HT-29 (cell line): ENCODE measurements at places on chromosomes 4 and X.

DNA sequence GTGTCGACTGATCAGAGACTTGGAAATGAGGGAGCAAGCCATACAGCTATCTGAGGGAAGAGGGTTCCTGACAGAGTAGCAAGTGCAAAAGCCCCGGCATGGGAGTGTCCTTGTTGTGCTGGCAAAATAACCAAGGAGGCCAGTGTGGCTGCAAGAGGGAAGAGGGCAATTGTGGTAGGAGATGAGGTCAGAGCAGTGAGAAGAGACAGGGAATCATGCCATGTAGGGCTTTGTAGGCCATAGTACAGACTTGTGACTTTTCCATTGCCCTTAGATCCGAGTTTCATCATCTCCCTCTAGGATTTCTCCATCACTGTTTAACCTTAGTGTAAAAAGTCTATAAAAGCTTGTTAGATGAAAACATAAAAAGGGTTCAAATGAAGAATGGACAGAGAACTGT, 76.2 kb downstream of the DOCK11 start:
- no peak for DNase-seq

DNA sequence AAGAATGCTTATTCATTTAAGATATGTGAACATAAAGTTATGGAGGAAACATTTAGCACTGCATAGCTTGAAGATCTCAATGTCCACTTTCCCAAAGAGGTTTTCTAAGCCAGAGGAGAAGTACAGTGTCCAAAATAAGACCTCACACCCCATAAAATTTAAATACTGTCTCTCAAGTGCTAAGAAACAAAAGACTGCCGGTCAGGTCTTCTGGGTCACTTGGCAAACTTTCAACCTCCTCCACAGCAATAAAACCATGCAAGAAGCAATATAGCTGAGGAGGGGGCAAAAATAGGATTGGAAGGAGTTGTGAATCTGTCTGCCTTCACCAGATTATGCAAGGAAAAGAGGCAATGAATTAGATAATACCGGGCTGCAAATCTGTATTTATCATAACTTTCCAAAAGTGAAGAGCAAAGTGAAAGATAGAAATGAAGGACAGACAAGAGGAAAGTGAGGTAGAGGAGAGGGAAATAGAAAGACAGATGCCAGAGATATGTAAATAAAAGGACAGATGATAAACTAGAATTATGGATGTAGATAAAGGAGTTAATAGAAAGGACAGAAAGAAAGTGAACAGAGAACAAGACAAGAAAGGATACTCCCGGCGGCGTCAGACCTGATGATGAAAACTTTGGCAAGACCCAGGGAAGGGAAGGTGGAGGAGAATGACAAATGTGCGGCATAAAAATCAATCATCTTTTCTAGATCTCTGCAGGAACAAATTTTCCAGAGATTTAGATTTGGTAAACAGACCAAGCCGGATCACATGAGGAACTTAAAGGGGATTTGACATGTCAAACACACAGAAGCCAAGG, 152.7 kb upstream of the FAM241A start:
- no peak for DNase-seq

DNA sequence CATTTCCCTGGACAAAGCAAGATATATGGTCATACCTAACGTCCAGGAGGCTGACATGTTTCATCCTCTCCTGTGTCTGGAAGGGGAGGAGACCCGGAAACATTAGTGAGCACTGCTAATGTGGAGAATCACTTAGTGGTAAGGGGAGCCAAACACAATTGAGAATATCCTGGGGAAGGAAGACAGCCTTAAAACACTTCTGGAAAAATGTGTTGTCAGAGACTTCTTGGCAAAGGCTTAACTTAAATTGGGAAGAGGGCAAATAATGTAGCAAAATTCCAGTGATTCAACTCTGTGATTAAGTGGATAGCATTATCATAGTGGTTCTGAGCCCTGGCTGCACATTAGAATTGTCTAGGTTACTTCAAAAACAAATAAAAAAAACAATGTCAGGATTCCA, 39.5 kb downstream of the SPARCL1 start:
- DNase-seq, result no peak

DNA sequence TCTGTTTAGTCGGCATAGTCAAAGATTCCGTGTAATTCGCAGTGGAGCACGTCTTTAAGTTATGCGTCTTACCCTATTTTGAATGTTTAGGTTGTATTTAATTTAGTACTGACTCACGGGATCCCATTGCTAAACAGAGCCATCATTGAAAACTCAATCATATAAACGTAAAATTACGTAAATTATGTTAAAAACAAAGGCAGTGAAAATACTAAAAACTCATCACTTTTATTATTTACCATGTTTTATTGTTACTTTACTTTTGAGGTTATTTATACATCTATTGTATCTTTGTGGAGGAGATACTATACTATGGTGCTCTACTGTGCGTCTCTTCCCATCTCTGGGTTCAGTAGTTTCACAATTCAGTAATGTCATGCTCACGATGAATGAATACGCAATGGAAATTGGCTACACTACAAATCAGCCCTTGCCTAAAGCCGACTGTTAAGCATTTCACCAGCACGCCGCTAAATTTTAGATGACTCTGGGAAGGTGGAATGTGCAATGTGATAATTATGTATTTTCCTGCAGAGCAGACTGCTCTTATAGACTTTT, 944 bp downstream of the FUNDC2 start:
- DNase-seq, result peak; percentile 67

- DNase-seq, result no peak
These were observed 55.8 kb upstream of the HS3ST1 start for GRCh38 chr4:11484531-11484930.

- DNase-seq, result peak; percentile 23
These were observed 9.7 kb upstream of the IRAK1 start for GRCh38 chrX:154029439-154029838.

- DNase-seq, result no peak
These were observed 36.8 kb downstream of the C4orf51 start for GRCh38 chr4:145716661-145717200.

- DNase-seq, result no peak
These were observed 220.5 kb downstream of the IDS start for GRCh38 chrX:149284616-149285015.

DNA sequence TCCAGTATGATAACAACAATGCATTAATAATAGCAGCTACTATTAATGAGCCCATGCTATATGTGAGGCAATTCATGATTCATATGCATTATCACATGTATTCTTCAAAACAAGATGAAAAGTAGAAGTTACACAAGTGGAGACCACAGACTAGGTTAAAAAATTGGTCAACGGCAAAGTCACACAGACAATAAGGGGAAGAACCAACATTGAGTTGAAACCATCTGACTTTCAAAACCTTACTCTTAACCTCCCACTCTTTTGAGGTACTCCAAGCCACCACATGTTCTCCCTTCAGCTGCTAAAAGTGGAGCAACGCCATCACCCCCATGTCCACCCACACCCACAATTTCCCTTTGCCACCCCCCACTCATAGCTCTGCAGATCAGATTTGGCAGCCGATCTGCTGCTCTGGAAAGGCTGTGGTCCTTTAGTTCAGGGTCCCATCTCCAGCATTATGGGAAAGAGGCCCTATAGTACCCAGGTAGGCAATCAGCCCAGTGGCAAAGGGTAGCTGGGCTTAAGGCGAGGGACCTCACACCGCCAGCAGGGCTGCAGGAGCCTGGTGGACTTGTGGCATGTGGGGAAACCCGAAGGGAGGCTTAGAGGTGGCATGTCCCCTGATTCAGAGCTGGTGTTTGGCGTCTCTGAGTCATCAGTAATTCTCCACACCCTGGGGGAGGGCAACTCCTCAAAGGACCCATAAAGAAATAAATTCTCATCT, 33.5 kb upstream of the CYBB start:
- DNase-seq, result no peak

GRCh38 chrX:107713543-107714205, 61.9 kb downstream of the TSC22D3 start:
- DNase-seq, result no peak

DNA sequence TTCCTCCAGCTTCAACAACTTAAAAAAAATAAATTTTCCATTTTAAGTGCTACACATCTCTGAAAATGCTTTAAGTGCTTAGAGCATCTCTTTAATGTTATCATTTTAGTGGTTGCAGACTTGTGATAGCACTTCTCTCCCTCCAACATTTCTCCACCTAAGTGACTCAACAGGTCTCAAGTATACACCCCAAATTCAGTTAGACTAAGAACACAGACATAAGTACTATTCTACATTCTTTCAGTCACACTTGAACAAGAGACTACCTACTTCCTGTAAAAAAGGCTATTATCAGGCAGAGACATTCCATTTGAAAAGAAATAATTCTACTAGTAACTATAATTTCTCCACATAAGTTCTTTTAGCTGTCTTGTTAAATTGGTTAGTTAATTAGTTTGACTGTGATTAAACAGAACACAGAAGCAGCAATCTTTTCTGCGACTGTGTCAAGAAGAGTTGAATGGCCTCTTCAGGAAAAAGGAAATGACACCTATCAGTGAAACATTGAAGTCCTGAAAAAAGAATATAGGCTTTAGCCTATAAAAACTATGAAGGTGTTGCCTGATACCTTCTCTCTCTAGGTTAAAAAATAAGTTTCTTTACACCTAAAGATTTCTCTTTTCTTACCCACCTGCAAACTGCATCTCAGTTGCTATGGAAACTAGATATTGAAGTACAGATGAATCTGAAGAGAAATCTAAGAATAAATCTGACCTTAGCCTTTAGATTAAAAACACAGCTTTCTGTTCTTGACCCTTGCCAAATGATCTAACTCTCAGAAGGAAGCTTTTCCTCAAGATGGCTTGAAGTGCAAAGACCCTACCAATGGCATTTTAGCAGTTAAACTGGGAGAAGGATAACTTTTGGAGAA, 18.0 kb downstream of the NAF1 start:
- DNase-seq, result no peak

GRCh38 chrX:43423876-43424275, 232.2 kb upstream of the MAOA start:
- DNase-seq, result no peak

DNA sequence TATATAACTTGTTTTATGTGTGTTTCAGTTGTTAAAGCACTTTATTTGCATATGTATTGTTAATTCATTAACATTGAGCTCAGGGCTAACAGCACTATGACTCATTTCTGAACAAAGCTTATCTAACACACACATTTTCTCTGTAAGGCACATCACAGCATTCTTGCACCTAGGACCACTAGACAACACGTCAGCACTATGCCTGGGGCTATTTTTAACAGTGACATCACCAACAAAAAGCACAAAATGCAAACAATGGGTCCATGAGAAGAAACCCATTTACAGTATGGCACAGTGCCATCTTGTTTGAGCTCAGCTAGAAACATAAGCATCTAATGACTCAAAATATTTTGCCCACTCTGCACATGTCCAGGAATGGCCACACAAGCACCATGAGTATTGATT, 124.4 kb downstream of the RELL1 start:
- peak; percentile 23 for DNase-seq

DNA sequence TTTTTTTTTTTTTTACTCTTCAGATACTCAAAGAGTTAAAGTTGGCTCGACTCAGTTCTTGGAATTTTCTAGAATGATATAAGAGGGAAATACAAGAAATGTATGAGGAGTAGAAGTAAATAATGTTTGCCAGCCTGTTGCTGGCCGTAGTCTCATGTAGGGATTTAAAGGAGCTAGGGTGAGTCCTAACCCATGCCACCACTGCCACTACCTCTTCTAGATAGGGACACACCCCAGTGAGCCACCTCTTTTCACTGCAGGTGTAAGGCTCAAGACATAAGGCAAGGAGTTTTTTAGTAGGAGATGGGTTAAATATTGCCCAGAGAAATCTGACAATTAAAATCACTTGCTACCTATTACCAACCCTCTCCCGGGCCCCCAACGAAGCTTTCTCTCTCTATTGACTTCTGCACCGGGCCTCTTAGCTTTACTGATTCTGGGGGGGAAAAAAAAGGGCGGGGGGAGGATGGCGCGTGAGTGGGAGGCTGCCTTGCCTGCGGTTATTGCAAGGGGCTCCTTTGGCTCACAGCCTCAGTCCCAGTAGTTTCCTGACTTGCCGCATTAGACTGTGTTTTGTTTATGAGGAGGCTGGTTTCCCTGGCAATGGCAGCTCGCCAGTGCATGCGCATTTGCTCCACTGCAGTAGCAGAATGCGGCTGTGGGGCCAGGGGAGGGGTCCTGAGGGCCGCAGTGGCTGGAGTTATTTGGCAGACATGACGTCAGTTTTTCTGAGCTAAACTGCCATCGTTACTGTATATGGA, 3.0 kb downstream of the LINC00632 start:
- DNase-seq, result no peak
